Activated T-helper 1 cell treated with anti-CD3 and anti-CD28 coated beads, Interleukin-12 subunit alpha, Interleukin-12 subunit beta, Interleukin-2, Interleukin-4 antibody, amounts not matched to agents 30 ng/mL and 10 ng/mL and 1 ng/mL, durations not matched to agents 14 hours and 24 hours and 36 hours (primary cell): ENCODE measurements at places on chromosomes 2 and 18.

DNA sequence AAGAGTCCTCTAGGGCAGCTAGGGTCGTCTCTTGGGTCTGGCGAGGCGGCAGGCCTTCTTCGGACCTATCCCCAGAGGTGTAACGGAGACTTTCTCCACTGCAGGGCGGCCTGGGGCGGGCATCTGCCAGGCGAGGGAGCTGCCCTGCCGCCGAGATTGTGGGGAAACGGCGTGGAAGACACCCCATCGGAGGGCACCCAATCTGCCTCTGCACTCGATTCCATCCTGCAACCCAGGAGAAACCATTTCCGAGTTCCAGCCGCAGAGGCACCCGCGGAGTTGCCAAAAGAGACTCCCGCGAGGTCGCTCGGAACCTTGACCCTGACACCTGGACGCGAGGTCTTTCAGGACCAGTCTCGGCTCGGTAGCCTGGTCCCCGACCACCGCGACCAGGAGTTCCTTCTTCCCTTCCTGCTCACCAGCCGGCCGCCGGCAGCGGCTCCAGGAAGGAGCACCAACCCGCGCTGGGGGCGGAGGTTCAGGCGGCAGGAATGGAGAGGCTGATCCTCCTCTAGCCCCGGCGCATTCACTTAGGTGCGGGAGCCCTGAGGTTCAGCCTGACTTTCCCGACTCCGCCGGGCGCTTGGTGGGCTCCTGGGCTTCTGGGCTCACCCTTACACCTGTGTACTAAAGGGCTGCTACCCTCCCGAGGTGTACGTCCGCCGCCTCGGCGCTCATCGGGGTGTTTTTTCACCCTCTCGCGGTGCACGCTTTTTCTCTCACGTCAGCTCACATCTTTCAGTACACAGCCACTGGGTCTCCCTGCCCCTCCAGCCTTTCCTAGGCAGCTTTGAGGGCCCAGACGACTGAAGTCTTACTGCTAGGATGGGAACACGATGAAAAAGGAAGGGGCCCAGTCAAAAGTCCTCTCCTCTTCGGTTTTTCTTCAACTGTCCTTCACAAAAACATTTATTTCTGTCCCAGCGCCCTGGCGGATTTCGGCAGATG is 8.1 kb downstream of the SIX2 start:
- H3K36me3 ChIP-seq: peaks cover 3% of the 10 kb centered on the region
- peaks cover 73% of the 10 kb centered on the region for H3K27me3 ChIP-seq
- H3K27ac ChIP-seq: no peak overlapping the region
- H3K4me3 ChIP-seq: no peak overlapping the region
- no peak for DNase-seq

DNA sequence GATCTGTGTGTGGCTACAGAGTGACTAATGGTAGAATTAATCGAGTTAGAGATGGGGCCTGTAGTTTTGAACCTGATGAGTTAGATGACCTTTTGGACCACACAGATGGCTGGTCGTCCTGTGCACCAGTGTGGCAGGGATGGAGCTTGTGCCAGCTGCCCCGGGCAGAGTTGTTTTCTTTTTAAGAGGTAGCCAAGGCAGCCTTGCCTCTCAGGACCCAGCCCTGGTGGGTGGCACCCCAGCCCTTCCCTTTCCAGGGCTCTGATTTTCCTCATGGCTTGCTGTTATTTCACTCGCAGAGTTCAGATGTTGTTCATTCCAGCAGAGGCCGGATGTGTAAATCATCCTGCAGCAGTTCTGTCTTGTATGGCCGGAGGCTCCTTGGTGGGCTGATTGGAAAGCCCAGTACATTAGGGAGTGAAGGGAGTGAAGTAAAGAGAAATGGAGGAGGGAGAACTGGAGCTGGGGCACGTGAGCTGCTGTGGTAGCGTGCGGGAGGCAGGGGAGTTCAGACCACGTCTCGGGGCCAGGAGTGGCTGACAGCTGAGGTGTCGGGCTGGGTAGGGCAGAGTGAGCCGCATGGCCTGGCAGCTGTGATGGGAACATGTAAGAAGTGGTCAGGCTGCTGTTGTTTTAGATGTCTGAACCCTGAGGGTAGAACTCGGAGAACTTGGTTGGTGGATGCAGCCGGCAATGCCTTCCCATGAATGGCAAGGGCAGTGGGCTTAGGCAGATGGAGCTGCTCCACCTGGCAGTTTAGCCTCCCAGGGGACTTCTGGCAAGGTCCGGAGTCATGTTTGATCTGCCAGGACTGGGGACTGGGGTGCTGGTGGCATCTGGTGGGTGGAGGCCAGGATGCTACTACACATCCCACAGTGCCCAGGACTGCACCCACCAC is 28.8 kb downstream of the ASAP2 start:
- DNase-seq: no peak
- H3K4me1 ChIP-seq: no peaks in the 10 kb centered on the region
- no peak overlapping the region for H3K4me3 ChIP-seq
- H3K27ac ChIP-seq: no peak overlapping the region
- no peaks in the 10 kb centered on the region for H3K36me3 ChIP-seq

- peaks cover 58% of the 10 kb centered on the region for H3K36me3 ChIP-seq
- H3K4me1 ChIP-seq: peaks cover 23% of the 10 kb centered on the region
- no peaks in the 10 kb centered on the region for H3K27me3 ChIP-seq
- peak overlapping the region; percentile 4 for H3K27ac ChIP-seq
Measured at GRCh38 chr2:238187618-238188548, 15.6 kb downstream of the ILKAP start.

DNA sequence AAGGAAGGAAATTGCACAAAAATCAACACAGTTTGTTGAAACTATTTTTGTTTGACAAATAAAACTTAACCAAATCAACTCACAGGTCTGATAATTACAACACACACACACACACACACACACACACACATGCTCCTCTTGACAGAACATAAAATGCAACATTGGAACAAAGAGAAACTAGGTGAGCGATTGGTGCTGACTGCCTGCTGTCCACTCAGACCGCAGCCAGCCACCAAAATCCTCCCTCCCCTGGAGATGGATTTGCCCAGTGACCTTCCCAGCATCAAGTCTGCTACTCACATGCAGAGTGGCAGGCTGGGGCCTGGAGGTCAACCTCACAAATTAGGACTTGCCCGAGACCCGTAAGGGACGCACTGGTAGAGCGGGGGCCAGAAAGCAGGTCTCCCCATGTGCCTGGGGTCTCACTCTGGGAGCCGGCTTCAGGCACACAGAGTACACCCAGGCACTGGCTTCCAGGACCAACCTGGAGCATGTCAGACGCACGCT is 61.4 kb downstream of the DIPK1C start:
- H3K27ac ChIP-seq: no peak overlapping the region
- peaks cover 12% of the 10 kb centered on the region for H3K4me1 ChIP-seq
- DNase-seq: no peak
- H3K4me3 ChIP-seq: no peak overlapping the region

DNA sequence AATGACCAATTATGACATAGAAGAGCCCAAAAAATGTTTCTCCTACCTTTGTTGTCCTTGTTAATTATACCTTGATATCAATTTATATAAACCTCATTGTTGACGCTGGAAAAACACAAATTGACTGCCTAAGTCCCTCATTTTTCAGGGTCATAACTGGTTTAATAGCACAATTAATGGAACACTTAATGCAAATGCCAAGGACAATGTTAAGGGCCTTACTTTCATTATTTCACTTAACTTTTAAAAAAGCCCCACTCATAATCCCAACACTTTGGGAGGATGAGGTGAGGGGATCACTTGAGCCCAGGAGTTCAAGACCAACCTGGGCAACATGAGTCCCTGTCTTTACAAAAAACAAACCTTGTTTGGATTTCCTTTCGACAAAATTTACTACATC is 3.5 kb upstream of the STPG4 start:
- no peak for DNase-seq
- H3K36me3 ChIP-seq: peaks cover 39% of the 10 kb centered on the region
- peaks cover 24% of the 10 kb centered on the region for H3K4me1 ChIP-seq
- H3K27ac ChIP-seq: no peak overlapping the region
- no peak overlapping the region for H3K4me3 ChIP-seq

GRCh38 chr2:240132651-240132980 is 3.5 kb downstream of the COPS9 start:
- no peak overlapping the region for H3K4me3 ChIP-seq
- DNase-seq: no peak
- no peak overlapping the region for H3K27ac ChIP-seq
- peaks cover 24% of the 10 kb centered on the region for H3K36me3 ChIP-seq
- peaks cover 25% of the 10 kb centered on the region for H3K4me1 ChIP-seq
- no peaks in the 10 kb centered on the region for H3K27me3 ChIP-seq

GRCh38 chr2:108635630-108636354 is 83.5 kb upstream of the RANBP2 start:
- DNase-seq: no peak
- no peaks in the 10 kb centered on the region for H3K27me3 ChIP-seq
- H3K4me3 ChIP-seq: no peak overlapping the region

- H3K4me1 ChIP-seq: peaks cover 29% of the 10 kb centered on the region
- H3K4me3 ChIP-seq: peak overlapping the region; percentile 76
Measured at GRCh38 chr2:109331896-109332848, 203.2 kb downstream of the SH3RF3 start.

DNA sequence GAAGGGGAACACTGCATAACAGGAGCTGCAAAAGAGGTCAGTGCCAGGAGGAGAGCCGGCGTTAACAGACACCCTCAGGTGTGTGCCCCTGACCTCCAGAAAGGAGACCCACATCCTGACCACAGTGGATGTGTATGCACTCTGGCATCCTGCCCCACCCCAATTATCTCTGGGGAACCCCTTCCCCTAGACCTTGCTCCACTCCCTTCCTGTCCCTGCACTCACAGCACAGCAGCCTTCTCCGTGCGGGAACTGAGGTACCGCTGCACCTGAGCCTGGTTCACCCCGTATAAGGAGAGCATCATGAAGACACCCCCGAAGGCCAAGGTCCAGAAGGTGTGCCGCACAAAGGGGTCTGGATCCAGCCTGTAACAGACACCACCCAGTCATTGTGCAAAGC is 7.3 kb upstream of the ATRAID start:
- peaks cover 29% of the 10 kb centered on the region for H3K4me1 ChIP-seq
- H3K27ac ChIP-seq: peak overlapping the region; percentile 21
- DNase-seq: no peak
- H3K36me3 ChIP-seq: peaks cover 51% of the 10 kb centered on the region
- no peak overlapping the region for H3K4me3 ChIP-seq

DNA sequence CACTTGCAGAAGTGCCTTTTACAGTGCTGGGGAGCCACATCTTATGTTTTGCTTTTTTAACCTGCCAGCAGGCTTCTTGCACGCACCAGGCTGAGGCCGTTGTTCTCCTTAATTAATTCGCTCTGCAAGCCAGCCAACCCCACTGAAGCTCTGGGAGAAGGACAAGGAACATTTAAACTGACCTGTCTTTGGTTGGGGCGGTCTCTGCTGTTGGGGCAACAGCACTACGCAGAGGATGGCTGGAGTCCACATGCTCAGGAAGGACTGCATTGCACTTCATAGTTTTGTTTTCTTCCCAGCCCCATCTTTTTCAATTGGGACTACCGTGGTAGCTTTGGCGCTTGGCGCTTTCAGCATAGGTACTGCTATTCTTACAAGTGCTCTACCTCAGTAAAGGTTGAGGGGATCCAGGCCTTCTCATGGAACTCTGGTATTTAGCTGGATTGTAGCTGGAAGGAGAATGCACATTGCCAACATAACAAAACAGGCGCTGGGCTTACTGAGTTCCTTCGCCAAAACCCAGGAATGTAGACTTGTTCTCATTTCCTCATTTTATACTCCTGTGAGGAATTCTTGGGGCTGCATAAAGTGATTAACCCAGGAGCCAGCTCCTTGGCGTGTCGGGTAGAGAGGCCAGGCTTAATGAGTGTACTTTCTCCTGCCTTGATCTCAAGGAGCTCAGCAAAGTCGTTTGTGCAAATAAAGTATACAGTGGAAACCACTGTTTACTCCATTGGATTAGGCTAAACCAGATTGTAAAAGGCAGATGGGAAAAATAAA is 146.2 kb downstream of the PRKCE start:
- no peak for DNase-seq
- no peaks in the 10 kb centered on the region for H3K36me3 ChIP-seq
- no peak overlapping the region for H3K27ac ChIP-seq
- H3K4me3 ChIP-seq: no peak overlapping the region

- no peak overlapping the region for H3K4me3 ChIP-seq
- H3K27ac ChIP-seq: no peak overlapping the region
- peaks cover 6% of the 10 kb centered on the region for H3K36me3 ChIP-seq
- peaks cover 64% of the 10 kb centered on the region for H3K4me1 ChIP-seq
- peaks cover 28% of the 10 kb centered on the region for H3K27me3 ChIP-seq
Measured at GRCh38 chr2:172231508-172231907, 128.8 kb upstream of the DLX2 start.

DNA sequence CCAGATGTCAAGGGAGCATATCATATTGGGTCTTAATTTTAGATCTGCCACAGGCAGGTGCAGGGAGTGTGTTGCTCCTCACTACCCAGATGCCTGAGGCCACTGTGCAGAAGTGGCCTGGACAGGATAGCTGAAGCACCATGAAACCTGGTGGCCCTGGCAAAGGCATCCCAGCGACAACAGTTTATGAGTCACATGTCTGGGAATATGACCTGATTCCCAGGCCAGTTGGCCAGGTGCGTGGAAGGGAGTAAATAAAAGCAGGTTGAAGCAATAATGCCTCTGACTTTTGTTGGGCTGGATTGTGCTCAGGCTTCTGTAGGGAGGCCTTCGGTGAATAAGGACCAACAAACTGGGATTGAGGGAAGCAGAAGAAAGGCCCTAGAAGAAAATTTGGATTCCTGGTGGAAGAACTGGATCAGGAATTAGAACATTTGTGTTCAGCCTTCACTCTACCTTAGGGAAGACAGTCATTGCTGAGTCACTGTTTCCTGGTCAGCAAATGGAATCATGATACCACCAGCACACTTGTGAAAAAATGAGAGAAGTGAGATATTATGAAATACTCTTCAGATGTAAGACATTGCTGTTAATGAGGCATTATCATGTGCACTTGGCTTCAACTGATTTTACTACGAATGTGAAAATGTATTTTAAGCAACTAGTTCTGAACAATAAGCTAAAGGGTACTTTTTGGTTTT is 78.4 kb upstream of the ZNF516 start:
- DNase-seq: no peak
- no peaks in the 10 kb centered on the region for H3K4me1 ChIP-seq
- no peaks in the 10 kb centered on the region for H3K36me3 ChIP-seq
- no peak overlapping the region for H3K4me3 ChIP-seq
- H3K27ac ChIP-seq: no peak overlapping the region

- no peaks in the 10 kb centered on the region for H3K4me1 ChIP-seq
- H3K4me3 ChIP-seq: no peak overlapping the region
Measured at GRCh38 chr2:53865264-53865663, 5.5 kb upstream of the GPR75 start.

DNA sequence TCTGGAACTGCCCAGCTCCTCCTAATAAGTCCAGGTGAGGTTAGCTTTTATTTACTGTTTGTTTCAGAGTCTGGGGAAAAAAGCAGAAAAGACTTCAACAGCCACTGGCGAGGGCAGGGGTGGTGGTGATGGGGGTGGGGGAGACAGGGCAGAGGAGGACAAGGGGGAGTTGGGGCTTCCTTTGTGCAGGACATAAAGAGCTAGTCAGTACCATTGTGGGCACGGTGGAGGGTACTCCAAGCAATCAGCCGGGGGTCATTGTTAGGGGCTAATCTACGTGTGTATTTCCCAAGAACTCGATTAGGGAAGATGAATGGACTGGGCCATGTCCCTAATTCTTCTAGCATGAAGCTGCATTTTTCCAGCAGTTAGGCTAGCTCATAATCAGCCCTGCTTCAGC is 2.8 kb upstream of the RAX start:
- no peaks in the 10 kb centered on the region for H3K36me3 ChIP-seq
- H3K27me3 ChIP-seq: peaks cover 54% of the 10 kb centered on the region
- no peak overlapping the region for H3K4me3 ChIP-seq
- no peaks in the 10 kb centered on the region for H3K4me1 ChIP-seq
- DNase-seq: no peak

GRCh38 chr2:238242731-238243495 is 3.1 kb upstream of the HES6 start:
- peaks cover 14% of the 10 kb centered on the region for H3K36me3 ChIP-seq
- no peak for DNase-seq
- H3K4me3 ChIP-seq: no peak overlapping the region
- peaks cover 15% of the 10 kb centered on the region for H3K27me3 ChIP-seq
